Fibroblast of lung (primary cell): ENCODE measurements at places on chromosomes 6 and 20.
A peak's percentile ranks its signal among the peaks of the same experiment; 100 is the strongest.

DNA sequence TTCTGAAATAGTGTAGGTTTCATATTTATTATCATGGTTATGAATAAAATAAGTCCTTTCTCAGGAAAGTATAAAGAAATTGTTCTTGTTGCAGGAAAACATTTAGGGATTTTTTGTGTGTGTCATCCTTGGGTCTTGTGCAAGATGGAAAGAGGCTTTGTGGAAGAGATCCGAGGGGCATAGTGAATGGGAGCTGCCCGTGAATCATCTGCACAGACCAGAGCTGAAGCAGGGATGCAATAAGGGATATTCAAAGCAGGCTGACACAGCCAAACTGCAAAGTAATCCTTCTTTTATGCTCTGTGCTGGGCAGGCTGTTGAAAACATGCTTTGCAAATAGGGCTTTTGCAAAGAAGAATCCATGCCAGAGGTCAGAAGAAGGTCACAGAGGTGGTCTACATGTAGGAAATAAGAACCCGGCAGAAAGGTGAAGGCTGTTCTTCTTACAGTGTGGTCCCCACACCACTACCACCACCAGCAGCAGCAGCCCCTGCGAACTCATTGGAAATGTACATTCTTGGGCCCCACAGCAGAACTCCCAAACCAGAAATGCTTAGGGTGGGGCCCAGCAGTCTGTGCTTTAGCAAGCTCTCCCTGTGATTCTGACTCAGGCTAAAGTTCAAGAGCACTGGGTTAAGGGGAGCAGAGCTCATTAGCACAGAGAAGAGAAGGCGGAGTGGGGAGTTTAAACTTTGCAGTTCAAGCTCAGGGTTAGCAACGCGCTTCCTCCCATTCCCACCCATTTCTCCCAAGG, 237.6 kb downstream of the QKI start:
- DNase-seq: peak; percentile 26

DNA sequence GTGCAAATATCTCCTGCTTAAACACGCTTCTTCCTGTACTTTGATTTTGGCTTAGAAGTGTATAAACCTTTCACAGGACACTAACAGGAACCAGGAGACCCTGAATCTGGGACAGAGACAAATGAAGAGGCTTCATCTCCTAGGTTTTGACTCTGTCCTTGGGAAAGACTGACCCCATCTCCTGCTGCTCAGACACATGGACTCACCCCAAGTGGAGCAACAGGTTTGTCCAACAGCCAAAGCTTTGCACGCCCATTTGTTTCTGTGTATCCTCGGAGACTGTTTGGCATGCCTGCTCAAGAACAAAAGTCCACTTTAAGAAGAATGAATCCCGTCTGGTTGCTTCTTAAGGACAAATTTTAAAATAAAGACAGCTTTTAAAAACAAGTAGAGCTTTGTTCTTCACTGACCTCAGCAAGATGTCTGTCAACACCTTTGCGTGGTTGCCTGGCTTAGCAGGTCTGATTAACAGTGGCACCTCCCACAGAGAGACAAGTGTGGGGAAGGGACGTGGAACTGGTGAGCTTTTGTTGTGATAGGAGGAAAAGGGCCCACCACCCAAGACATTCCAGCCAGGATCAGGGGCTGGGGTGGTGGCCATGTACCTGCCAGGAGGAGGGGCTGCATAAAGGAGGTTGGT, 202.6 kb downstream of the SOD2 start:
- no peak for DNase-seq

DNA sequence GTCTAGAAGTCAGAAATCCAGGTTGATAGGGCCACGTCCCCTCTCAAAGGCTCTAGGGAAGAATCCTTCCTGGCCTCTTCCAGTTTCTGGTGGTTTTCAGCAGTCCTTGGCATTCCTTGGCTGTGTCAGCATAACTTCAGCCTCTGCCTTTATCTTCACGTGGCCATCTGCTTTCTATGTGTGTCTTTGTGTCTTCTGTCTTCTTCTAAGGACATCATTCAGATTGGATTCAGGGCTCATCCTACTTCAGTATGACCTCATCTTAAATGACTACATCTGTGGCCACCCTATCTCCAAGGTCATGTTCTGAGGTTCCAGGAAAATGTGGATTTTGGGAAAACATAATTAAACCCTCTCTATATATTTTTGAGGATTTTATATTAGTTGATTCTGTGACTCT, 23.0 kb downstream of the C6orf89 start:
- no peak for DNase-seq

GRCh38 chr6:155273431-155273830, 9.6 kb downstream of the CLDN20 start:
- DNase-seq: peak; percentile 71

DNA sequence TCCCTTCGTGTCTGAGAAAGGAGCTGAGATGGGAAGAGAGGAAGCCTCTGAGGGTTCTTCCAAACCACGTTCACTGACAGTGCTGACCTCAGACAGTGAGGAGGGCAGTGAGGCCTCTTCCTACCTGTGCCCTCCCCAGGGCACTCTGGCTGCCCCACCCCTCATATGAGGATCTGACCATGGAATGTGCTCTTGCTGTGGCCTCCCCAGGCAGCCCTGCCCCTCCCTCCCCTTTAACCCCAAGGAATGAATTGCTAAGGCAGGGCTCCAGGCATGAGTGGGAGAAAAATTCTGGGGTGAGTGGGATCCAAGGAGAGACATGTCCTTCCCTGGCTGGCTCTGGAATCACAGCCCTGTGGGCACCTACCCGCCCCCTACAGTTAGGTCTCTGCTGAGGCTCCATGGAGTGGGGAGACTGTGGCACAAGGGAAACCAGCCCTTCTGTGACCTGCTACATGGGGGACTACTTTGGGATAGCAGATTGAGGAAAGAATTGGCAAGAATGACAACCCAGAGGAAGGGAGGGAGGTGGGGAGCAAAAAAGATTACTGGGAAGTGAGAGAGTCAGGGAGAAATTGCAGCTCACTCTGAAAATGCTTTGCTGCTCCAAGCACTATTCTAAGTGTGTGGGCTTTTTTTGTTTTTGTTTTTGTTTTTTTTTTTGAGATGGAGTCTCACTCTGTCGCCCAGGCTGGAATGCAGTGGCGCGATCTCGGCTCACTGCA, 29.4 kb downstream of the TNXB start:
- DNase-seq: no peak

GRCh38 chr20:51906049-51906448, 103.7 kb upstream of the SALL4 start:
- no peak for DNase-seq

- no peak for DNase-seq
Measured at GRCh38 chr20:52684176-52684575, 288.0 kb upstream of the TSHZ2 start.

DNA sequence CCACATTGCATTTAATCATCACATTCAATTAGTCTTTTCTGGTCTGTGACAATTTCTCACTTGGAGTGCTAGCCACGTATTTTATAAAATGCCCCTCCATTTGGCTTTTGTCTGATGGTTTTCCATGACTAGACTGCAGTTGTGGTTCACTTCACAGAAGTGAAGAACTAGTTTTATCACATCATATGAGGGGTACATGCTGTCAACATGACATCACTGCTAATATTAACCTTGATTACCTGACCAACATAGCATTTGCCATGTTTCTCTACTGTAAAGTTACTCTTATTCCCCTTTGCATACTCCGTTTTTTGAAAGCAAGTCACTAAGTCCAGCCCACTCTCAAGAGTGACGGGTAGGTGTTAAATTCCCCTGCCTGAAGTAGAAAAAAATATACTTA, 48.0 kb upstream of the COL10A1 start:
- DNase-seq: no peak

DNA sequence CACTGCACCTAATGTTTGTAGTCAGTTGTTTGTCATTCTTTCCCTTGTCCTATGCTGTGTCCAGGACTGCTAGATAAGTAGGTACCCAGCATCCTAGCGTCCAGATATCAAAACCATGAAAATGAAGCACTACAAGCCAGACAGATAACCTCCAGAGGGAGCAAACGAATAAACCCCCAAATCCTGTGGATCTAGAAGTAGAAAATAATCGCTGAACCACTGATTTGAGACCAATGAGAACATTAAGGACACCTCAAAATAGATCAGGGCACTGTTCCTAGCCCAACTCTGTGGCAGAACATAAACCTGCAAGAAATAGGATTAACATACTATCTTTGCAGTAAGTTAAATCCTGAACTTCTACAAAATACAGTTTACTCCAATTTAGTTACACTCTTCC, 1.1 kb upstream of the KLHL32 start:
- no peak for DNase-seq

DNA sequence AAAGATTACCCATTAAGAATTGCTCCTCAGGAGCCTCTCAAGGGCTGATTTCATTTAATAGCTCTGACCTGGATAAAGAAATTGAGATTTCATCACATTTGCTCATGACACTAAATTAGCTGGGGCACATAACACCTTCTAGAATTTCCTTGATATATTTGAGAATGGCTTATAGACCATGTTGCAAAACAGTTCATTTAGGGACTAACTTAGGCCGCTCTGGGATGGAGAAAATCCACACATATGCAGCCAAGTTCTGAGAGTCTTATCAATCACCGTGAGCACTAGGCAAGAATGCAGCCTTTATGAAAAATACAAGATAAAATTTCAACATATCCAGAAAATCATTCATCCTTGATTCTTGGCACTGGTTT, 91.0 kb upstream of the MCHR2 start:
- no peak for DNase-seq

GRCh38 chr20:31925631-31926030, 26.2 kb downstream of the PDRG1 start:
- DNase-seq: no peak

- DNase-seq: no peak
Measured at GRCh38 chr6:80251321-80251720, 144.8 kb downstream of the BCKDHB start.

DNA sequence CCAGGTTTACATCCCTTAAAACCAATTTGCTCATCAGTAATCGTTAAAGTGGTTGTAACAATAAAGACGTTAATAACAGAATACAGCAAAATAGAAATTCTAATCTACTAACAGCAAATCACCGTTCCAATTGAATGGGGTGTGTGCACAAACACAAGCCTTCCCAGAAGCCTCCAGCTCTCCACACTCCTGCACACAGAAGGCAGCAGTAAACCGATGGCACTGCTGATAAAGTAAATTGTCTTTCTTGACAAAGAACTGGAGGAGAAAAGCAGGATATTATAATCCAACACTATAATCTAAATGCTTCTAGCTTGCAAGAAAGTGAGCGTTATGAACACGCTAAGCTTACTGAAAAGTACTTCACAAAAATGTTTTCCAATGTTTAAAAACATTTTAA, 7.0 kb downstream of the ZNF217 start:
- no peak for DNase-seq

GRCh38 chr6:159313018-159313417, 143.8 kb downstream of the FNDC1 start:
- DNase-seq: no peak

DNA sequence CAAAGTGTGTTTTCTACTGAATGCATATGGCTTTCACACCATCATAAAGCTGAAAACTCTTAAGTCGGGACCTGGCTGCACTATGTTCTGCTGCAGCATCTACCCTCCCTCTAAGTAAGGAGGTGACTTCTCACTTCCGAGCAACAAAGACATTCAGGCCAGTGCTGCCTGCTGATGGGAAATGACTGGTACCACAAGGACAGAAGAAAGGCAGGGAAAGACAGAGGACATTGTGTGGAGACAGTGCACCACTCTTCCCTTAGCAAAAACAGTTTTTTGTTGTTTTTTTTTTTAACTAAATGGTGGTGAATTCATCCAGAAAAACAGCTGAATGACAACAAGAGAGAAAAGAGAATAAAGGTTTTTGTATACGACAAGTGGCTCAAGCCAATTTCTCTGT, 81.5 kb downstream of the MAP7 start:
- no peak for DNase-seq

DNA sequence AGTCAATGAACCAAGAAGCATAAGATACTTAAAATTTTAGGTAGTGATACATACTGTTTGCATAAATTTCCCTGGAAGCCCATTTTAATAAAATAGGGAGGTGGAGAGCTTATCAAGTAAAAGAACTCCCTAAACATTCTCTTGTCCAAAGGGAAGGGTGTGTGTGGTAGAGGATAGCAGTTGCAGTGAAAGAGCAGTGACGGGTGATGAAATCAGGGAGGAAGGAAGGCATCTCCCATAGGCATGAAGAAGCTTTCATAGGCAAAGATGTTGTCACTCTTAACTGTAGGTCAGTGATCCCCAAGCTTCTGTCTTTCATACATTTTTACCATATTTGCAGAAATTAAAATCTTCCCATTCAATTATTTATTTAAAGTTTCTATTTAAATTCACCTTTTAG, 60.0 kb upstream of the ZNF831 start:
- DNase-seq: no peak

DNA sequence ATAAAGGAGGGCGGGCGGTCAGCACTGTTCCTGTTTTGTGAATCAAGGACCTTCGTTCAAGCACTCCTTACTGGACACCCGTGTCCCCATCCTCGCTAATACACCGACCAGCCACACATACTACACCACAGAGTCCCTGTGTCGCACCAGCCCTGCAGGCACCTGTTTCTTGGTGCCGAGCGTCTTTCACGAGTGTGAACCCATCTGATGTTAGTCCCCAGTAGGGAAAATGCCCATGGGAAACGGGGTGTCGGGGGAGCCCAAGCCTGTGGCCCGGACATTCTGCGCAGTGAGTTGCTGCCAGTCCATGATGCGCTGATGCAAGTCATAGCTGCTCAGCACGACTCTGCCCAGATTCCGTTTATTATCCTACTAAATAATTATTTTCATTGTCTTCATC, 74.7 kb downstream of the TTLL2 start:
- DNase-seq: no peak

DNA sequence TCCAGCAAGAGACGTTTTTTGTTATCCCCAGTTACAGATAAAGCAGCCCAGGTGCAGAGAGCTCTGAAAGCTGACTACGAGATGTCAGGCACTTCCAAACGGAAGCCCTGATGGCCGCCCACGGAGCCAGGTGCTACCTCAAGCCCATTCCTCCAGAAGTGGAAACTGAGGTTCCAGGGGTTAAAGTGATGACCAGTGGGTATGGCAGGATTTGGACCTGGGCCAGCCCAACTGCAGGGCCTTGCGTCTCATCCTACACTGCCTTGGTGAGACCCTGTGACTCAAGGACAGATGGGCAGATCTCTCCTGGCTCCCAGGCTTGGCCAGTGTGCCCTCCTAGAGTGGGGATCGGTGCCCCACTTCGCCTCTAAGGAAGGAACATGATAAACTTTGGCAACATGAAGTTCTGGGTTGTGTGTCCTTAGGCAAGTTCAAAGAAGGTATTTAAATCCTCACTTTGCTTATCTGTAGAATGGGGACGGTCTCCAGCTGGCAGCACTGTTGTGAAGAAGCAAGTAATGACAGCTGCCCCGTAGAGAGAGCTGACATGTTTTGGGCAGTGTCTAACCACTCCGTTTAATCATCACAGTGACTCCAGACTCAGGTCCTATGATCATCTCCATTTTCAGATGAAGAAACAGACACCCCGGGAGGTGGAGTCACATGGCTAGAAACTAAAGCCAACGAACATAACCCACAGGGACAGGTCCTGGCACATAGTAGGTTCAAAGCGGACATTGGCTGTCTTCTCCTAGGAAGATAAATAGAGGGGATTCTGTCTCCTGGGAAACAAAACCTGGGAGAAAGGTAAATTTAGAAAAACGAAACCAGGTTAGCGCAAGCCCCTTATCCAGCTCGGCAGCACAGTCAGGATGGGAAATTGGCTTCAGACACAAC, 34.4 kb upstream of the CDH22 start:
- no peak for DNase-seq
